ENCODE measurements at places on chromosomes 1 and 21. TPM values are rescaled to one million over a fixed set of nuclear protein-coding genes. Genes with fewer than 3 reads are reported as not detected.

The PPIE gene
- 61.4 TPM for polyA plus RNA-seq

The DFFA gene
- 13.8 TPM for polyA plus RNA-seq

The IFFO2 gene
- polyA plus RNA-seq, result 0.50 TPM

The FMO4 gene
- not detected for polyA plus RNA-seq

The CHIA gene
- not detected for polyA plus RNA-seq

The KLF17 gene
- not detected for polyA plus RNA-seq

The TTLL7 gene
- 45.7 TPM for polyA plus RNA-seq

The PEAR1 gene
- polyA plus RNA-seq, result not detected
